Umbilical cord (tissue), 2 donors: ENCODE measurements at places on chromosomes 1 and 21. TPM values are rescaled to one million over a fixed set of nuclear protein-coding genes. Genes with fewer than 3 reads are reported as not detected.

DNA sequence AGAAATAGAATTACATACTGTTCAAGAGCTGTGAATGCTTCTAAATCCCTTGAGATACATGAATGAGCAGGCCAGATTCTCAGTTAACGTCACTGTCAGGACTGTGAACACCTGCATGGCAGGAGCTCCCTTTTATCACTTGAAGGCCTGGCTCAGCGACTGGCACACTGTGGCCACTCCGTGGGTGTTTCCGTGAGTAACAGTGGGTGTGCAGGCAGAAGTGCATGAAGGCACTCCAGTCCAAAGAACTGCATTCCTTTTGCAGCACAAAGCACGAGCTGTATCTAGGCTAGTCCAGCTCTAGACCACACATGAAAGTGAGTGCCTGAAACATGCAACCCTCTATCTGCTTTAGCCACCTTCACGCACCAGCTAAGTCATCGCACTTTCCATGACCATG lies 9.6 kb upstream of the SIM2 start:
- no peak for DNase-seq

DNA sequence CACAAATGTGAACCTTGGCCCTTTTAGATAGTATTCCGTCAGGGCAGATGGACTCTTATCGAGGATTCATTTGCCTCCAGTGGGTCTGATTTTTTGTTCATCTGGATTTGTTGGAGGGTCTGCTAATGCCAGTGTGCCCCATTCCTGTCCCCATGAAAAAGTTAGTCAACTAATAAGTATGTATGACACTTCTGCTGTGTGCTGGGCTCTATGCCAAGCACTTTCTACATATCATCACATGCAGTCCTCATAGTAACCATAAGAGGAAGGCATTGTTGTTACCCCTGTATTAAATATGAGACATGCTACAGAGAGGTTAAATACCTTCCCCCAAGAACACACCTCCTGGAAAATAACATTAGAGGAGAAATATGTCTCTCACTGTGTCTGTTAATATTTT lies 46.6 kb upstream of the MAB21L3 start:
- DNase-seq: no peak

GRCh38 chr1:18673976-18674375 lies 43.3 kb downstream of the PAX7 start:
- no peak for DNase-seq

- DNase-seq: no peak
Observed at GRCh38 chr21:34974162-34974981, 74.7 kb downstream of the RUNX1 start.

GBP1 gene
- 125 TPM for total RNA-seq

DNA sequence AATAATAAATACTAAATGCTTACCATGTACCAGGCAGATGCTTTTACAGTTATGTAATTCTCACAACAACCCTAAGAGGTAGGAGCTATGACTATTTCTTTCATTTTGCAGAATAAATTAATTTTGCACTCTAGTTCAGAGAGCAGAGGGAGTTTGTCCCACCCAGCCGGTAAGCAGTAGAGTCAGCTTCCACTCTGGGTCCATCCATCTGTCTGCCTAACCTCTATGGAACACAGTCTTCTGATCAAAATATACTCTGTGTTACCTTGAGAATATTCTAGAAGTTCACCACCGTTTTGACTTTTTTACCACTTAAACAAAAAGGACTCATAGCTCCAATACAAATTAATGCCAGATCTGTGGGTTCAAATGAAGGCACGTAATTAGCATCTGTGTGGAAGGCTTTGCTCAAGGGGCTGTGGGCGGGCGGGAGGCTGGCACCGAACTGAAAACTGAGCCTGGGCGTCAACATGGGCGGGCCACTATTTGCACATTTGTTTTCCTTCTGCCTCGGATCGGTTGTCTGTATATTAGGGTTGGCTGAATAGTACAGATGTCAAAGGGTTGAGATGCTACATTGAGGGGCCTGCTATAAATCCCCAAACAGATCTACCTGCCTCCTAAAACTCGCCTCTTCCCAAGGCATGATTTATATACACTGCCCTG lies 33.1 kb upstream of the LMO4 start:
- peak; percentile 25 for DNase-seq

GRCh38 chr1:217089361-217090014 lies 366.3 kb upstream of the ESRRG start:
- peak; percentile 83 for DNase-seq

SPRR5 gene
- not detected for total RNA-seq

DNA sequence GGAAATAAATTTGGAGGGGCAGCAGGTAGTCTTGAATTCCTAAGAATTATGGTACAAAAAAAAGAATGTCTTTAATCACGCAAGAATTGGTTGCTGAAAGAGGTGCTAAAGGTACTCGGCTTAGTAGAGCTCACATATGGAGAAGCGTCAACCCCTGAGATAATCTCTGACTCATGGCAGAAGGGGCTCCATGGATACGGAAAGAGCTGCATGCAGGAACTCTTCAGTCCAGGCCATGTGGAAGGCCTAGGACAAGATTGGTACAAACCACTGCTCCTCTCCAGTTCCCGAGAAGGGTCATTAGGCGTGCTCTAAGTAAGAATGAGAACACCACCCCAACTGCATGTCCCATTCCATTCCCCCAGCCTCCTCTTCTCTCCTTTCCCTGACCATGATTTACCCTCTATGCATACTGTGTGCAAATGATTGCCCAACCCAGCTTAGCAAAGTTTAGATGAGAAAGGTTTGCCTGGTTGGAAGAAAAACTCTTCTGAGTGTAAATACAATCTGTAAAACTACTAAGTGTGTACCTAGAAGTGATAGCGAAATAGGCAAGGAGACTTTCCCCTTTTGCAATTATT lies 10.9 kb downstream of the GJA8 start:
- DNase-seq: no peak

- peak; percentile 84 for DNase-seq
Observed at GRCh38 chr1:8661185-8662110, 156.0 kb downstream of the RERE start.

TRIM58 gene
- 7.7 TPM for total RNA-seq

- no peak for DNase-seq
Observed at GRCh38 chr1:227947386-227947675, 401 bp downstream of the WNT9A start.

NBPF4 gene
- total RNA-seq: 0.96 TPM

DNA sequence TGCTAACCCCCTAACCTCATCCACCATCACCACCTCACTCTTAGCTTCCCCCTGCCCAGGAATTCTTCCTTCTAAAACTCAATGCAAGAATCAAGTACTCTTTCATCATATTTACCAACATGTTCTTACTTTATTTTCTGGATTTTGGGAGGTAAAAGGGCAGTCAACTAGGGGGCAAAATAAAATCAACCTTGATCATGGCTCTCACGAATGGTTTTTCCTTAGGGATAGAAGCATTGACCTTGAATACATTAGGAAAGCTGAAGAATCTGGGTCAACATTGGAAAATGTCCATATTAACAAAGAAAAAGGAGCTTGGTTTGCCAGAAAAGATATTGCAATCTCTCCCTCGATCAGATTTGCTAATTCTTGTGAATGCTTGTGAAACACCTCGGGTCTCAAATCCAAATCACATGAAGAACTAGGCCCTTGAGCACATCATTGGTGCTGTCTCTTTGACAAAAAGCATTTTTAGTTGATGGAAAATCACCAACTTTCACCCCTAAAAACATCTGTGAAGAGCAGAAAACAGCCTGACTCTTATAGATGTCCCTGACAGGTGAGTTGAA lies 58.9 kb downstream of the ZC3H11B start:
- DNase-seq: no peak

DNA sequence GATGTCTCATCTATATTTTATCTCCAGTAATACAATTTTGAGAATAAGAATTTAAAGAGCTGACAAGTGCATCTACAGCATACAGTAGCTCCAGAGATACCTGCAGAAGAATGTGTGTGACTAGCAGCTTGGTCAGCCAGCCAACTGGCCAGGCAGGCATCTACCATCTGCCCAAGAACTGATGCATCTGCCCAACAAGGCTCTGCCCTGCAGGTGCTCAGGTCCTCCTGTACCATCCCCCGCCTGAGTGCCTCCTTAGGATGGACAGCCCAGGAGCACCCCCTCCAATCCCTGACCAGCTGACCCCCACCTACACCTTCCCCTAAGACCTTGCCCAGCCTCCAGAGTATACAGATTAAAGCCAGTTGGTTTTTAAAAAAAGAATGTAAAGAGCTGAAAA lies 30.3 kb downstream of the TMEM69 start:
- DNase-seq: no peak

DNA sequence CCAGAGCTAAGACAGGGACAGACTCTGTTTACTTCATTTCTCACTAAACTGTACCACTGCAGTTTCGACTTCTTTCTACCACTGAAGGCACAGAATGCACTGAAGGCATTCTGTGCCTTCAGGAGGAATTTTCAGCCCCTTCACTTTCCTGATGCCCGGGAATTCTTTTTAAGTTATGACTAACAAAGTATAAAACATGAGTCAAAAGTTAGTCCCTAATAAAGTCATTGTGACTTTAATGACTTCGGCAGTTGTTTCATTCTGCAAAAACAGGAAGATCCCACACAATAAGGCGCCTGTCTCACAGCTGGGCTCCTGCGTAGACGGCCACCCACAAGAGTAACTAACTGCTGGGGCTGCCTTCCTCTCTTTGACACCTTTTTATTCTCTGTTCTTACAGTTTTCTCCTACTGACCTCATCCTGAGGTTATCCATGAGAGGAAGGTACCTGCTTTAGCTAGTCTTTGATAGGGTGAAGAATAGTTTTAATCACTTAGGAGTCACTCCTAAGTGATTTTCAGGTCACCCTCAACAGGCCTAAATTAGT lies 183.9 kb upstream of the SGIP1 start:
- no peak for DNase-seq

DNA sequence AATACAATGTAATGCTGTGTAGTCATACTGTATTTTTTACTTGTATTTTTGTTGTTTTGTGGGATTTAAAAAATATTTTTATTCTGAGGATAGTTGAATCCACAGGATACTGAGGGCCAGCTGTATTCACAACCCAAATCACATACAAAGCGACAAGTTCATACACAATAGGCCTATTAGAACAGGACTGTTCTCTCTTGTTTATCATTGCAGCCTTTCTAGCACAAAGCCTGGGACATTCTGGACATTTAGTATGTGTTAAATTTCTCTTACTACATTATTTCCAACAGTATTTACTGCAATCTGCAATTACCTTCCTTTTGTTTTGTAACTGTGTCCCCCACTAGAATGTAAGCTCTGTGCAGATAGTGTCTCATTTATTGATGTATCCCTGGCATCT lies 65.4 kb downstream of the SLC35A3 start:
- DNase-seq: no peak

DNA sequence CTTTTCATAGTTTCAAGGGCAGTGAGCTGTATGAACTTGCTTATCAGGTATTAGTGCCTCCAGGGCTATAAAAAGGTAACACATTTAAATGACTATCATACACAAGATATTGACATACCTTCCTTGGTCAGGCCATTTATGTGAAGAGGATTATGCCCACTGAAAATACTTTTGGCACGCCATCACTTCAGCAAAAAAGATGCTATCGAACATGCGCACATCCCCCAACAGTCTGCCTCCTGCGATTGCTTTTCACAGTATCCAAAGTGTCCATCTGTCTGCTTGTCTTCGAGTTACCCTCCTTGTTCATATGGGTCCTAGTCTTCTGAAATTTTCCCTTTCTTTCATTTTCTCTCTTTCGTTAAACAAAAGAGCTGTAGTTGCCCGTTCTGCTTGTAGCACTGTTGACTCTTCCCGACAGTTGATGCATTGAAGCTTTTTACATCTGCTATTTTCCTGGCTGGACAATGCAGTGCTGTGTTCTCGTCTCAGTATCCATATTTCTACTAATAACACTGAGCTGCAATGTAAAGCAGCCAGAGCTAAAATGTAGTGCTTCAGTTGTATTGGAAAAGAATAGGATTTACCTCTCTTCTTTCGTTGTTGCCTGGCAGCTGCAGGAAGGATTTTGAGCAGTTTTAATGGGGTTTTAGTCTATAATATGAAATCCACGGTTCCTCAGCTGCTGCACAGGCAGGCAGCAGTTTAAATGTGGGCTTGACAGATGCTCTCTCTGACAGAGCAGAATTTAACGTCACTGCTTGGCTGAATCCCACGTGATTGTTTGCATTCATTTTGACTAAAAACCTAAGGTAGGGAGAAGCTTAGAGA lies at the start of gene B3GALT2:
Gene B3GALT2, minus strand, starts transcription at position 713 of the 831 bp plus-strand sequence. CDS start 5,051 bp downstream, outside the sequence.
- peak; percentile 86 for DNase-seq

DNA sequence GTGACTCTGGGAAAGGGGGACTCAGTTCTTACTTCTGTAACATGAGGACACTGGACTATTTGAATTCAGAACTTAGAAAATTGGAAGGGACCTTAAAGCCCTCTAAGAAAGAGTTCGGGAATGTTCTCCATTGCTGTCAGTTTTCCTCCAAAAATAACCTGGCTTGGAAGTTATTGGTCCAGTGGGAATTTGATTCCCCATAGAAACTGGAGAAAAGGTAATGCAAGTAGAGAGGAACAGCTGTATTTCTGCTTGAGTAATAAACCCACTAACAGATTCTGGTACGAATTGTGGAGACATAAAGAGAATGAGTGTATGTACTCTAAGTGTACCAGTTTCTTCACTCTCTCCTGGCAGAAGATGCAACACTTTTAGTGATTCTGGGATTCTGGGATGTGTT lies 1.8 kb downstream of the ZBED6 start:
- no peak for DNase-seq

DNA sequence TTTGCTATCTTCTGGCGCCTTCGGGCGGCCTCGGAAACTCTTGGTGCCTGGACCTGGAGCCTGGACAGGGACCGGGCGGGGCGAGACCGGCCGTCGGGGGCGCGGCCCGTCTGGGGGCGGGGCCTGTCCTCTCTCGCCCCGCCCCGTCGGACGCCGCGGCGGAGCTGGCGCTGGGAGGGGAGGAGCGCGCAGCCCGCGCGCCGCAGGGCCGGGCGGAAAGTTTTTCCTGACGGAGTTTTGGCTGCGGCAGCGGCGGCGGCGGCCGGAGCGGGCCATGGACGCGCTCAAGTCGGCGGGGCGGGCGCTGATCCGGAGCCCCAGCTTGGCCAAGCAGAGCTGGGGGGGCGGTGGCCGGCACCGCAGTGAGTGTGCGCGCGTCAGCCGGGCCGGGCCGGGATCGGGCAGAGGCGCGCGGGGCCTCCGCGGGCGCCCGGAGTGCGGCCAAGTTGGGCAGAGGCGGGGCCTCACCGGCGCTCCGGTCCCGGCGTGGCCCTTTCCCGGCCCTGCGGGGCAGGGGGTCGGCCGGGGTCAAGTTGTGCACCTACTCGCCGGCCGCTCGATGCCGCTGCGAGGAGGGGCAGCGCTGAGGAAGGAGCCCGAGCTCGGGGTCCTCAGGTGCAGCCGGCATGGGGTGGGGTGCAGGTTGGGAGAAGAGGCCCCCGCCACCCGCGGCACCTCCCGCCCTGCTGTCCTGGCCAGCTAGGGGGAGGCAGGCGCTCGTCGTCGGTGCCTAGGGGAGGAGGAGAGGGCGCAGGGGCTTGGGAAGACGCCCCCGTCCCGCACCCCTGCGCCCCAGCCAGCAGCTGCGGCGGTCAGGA lies at the start of gene LDLRAP1:
Gene LDLRAP1, plus strand, starts transcription at position 182 of the 818 bp plus-strand sequence. Its CDS starts 93 bp downstream, at position 275.
- peak; percentile 79 for DNase-seq
